ENCODE measurements at places on chromosomes 1 and 21. TPM values are rescaled to one million over a fixed set of nuclear protein-coding genes. Genes with fewer than 3 reads are reported as not detected.

The IFI6 gene
- 107 TPM for total RNA-seq

The CD247 gene
- under 0.01 TPM for total RNA-seq

The ADCY10 gene
- total RNA-seq = 0.19 TPM

The NBPF6 gene
- total RNA-seq = not detected

The CYP4X1 gene
- total RNA-seq = under 0.01 TPM

The S100A3 gene
- total RNA-seq = 2.8 TPM

The CAPN8 gene
- total RNA-seq = 0.28 TPM

The KCNJ9 gene
- total RNA-seq = not detected

The LORICRIN gene
- total RNA-seq = not detected

The MAP3K21 gene
- total RNA-seq = 0.19 TPM

The MASP2 gene
- 0.19 TPM for total RNA-seq

The LAMC2 gene
- total RNA-seq = 2.8 TPM

The KRTAP19-1 gene
- not detected for total RNA-seq

The RYR2 gene
- total RNA-seq = not detected

The CLDN14 gene
- total RNA-seq = 0.85 TPM

The NEGR1 gene
- total RNA-seq = 13.8 TPM

The CHIT1 gene
- not detected for total RNA-seq

The MARK1 gene
- 2.5 TPM for total RNA-seq

The TNFRSF1B gene
- 15.2 TPM for total RNA-seq

The RAB13 gene
- 134 TPM for total RNA-seq

The TSPEAR gene
- not detected for total RNA-seq

The LINGO4 gene
- not detected for total RNA-seq

The INKA2 gene
- total RNA-seq = 30.7 TPM

The IQCC gene
- total RNA-seq = 1.7 TPM

The GPR52 gene
- total RNA-seq = 0.28 TPM

The BACH1 gene
- total RNA-seq = 270 TPM

The KIF17 gene
- 5.1 TPM for total RNA-seq

The LEMD1 gene
- total RNA-seq = not detected

The TGFB2 gene
- total RNA-seq = 20.9 TPM

The PADI2 gene
- total RNA-seq = 0.19 TPM

The SH2D2A gene
- total RNA-seq = 1.2 TPM

The C1orf167 gene
- total RNA-seq = not detected

The TMEM269 gene
- not detected for total RNA-seq

The RCSD1 gene
- 1.7 TPM for total RNA-seq

The GJA9 gene
- not detected for total RNA-seq

The GBP2 gene
- total RNA-seq = 10.9 TPM

All from regular cardiac myocyte (primary cell).